ENCODE measurements at places on chromosomes 4 and X.

DNA sequence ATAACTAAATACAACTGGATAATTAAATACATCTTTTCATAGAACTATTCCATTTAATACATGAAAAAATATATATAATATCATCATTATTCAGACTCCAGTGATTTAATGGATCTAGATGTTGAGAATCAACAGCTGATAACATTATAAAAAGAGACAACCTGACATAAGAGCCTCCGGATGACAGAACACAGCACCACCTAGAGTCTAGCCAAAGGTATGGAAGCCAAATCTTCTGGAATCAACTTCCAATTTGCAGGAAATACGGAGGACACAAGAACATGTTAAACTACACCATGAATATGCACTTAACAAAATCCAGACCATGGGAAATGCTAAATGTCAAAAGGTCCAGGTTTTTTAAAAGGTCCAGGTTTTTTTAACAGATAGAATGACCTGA is 55.0 kb downstream of the LRBA start:
- DNase-seq: peak; percentile 34

- DNase-seq: no peak
These were observed 189.1 kb downstream of the PCDH18 start for GRCh38 chr4:137343221-137343620.

- DNase-seq: no peak
These were observed 776.8 kb downstream of the CCSER1 start for GRCh38 chr4:90904021-90904420.

DNA sequence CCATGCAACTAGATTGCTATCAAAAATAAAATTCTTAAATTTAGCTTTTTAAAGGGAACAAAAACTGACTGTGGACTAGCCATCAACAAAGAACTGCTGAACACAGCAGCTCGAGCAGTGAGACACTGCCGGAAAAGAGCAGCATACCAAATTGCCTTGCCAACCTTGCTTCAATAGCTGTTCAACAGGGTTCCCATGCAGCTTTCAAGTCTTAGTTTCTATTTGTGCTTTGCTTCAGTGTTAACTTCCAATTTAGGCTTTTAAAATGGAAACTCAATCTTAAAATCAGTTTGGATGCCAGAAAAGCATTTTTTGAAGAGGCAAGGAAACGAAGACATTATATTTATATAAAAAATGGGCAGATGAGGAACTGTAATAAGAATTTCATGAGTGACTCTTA is 463.4 kb upstream of the MAGEB18 start:
- no peak for DNase-seq

- no peak for DNase-seq
These were observed 674.5 kb upstream of the BOD1L1 start for GRCh38 chr4:14302021-14302420.

DNA sequence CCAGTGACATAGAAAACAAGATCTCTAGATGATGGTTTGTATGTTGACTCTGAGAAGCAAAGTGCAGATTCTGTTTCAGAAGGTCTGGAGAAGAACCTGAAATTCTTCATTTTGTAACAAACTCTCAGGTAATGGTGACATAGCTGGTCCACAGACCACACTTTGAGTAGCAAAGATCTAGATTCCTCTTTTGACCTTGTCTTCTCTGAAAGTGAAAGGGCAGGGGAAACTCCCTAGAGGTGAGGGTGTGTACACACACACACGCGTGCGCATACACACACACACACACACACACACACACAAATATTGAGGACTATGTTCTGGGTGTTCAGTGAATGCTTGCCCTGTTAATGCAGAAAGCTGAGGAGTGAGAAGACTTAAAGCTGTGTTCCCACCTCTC is 110.1 kb downstream of the NHSL2 start:
- no peak for DNase-seq

DNA sequence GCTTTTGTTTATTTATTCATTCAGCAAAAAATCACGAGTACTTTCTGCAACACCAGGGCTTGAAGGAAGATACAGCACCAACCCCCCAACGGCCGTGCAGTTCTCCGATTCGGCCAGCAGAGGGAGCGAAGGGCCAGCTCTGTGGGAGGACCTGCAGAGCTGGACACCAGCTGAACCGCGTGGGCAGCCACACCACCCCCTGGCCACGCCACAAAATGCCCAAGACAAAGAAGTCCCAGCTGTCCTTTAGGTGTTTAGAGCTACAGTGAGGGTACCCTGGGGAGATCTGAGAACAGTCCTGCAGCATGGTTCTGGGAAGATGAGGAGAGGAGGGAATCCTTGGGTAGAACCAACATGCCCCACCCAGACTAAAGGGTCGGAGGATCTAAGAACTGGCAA is 83.1 kb downstream of the RELL1 start:
- DNase-seq: peak; percentile 82

DNA sequence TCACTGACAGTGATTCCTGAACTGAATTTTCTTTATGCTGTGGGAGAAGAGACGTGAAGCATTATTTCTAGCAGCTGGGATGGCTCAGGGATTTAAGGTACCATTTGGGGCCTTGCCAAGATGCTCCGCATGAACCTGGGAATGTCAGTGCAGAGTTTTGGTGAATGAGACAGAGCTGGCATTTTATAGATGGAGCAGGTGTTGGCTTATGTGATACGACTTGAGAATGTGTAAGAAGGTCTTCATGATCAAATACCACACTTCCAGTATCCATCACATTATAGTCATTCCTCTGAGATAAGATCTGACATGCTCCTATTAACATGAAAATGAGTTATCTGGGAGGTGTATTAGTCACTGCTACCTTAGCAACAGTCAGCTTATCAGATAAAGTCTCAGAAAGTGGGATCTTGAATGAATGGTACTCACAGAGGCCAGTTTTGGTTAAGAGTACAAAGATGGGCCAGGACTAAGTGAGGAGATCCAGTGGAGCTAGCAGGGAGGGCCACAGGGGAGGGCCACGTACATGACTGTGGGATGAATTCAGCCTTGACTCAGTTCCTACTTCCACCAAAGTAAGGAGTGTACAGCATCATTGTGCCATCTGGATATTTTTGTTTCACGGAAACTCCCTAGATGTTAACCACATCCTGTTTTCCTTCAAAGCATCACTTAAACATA is 116.7 kb downstream of the SPCS3 start:
- no peak for DNase-seq

DNA sequence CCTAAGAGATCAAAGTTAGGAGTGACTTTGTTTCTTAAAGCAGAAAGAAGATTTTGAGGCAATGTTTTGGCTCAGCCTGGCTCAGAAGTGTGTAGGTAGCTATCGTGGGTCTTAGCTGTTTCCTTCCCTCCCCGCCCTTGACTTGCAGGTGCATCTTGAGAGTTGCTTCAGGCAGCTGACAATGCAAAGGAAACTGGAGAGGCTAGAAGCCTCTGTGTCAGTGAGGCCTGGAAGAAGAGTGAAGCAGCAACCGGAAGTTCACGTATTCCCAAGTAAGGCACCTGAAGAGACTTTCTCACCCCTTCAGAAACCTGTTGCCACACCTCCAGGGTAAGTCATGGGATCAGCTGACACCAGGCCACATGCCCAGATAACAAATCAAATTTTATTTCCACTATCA is 10.6 kb upstream of the XKRX start:
- DNase-seq: no peak

- peak; percentile 48 for DNase-seq
These were observed 1.4 kb downstream of the GRIPAP1 start for GRCh38 chrX:49000636-49001035.

GRCh38 chr4:186472948-186473347 is 82.4 kb downstream of the MTNR1A start:
- DNase-seq: no peak

- no peak for DNase-seq
These were observed 10.0 kb upstream of the TLR3 start for GRCh38 chr4:186058980-186059316.

DNA sequence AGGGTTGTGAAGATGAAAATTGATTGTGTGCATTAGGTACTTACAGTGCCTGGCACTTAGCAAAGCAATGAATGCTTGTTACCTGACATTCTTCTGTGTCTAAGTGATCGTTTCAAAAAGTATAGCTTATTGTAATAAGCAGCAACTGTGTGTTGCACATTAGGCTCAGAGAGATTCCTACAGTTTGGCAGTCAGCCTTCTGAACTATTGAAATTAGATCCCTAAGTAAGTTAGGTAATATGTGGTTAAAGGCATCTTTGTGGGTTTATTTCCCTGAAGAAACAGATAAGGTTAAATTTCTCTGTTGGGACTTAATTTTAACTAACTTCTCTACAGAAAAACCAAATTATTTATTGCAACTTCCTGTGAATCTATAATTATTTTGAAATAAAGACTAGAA is 93.4 kb downstream of the REPS2 start:
- DNase-seq: no peak

DNA sequence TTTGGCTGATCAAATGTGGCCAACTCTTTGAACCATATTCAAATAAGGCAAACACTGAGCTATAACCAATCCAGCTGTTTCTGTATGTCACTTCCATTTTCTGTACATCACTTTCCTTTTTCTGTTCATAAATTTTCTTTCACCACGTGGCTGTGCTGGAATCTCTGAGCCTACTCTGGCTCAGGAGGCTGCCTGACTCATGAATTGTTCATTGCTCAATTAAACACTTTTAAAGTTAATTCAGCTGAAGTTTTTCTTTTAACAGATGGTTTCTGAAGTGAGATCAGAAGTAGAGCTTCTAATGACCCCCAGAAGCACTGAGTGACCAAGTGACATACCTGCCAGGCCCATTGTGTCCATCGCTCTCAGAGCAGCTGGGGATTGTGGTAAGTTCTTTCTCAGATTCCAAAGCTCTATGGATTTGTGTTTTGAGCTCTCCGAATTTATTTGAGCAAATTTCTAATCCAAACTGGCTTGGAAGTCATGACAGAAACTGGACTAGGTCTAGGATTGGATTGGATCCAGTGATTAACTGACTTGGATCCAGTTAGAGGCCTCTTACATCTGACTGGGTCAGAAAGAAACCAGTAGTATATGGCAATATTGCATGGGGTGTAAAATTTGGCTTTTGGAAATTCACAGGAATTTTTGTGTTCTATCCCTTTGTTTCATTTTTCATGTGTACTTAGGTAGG is 121.2 kb upstream of the BANK1 start:
- no peak for DNase-seq

GRCh38 chr4:7464259-7464655 is 29.5 kb upstream of the PSAPL1 start:
- DNase-seq: no peak

- no peak for DNase-seq
These were observed 78.8 kb downstream of the NFKB1 start for GRCh38 chr4:102579794-102580462.

GRCh38 chrX:105527759-105528158 is 294.6 kb upstream of the NRK start:
- DNase-seq: no peak

DNA sequence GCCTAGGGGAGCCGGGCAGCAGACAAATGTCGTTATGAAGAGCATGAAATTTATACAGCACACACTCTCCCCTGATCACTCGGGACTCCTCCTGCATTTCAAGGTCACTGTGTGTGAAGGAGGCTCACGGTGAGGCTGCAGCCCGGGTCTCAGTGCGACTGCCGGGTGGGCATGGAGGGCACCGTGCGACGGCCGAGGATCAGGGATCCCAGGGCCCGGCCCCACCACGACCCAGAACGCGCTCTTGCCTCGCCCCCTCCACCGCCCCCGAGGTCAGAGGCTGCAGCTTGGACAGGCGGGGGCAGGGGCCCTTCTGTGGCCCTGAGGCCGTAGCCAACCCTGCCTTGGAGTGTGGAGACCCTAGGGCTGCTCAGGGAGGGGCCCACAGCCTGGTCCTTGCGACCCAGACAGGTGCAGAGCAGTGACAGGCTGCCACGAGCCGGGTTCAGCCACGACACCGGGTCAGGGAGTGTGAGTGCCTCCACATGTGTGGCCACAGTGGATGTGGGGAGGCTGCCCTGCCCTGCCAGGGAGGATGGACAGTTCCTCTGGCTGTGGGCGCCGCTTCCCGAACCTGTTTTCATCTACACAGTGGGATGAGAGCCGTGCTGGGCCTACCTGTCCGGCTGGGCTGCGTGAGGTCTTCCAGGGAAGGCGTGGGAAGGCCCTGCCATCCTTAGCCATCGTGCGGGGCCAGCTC is 89.3 kb upstream of the NKX1-1 start:
- no peak for DNase-seq

Data from suppressor macrophage (primary cell).